Mammary epithelial cell (primary cell): ENCODE measurements at places on chromosomes 11 and 22.

- DNase-seq = no peak
Measured at GRCh38 chr11:120395778-120396177, 59.6 kb downstream of the ARHGEF12 start.

DNA sequence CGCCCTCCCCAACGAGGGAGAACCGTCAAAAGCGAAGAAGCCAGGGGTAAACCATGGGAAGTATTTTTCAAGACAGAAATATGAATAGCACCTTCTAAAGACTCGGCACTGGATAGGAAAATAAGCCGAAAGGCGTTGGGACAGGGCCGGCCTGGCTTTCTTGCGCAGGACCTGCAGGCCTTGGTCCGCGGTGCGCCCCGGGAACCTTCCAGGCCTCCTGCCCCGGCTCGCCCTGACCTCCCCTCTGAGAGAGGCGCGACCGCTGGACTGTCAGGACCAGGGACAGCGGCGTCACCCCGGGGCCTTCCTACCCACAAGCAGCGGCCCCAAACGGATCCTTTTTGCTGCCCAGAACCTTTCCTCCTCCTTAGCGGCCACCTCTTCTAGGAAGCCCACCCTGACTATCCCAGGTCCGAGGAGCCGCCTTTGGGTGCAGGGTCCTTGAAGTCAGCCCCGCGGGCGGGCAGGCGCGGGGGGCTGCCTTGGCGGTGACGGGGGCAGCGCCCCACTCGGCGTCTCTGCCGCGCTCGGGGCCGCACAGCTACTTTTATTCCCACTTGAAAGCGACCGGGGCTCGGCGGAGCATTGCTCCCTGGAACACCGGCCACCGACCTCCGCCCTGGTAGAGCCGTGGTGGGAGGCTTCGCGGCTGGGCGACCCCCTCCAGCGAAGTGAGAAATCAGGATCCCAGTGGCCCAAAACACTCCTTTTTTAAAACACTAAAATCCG, 650 bp upstream of the MAPK11 start:
- DNase-seq = peak; percentile 64

DNA sequence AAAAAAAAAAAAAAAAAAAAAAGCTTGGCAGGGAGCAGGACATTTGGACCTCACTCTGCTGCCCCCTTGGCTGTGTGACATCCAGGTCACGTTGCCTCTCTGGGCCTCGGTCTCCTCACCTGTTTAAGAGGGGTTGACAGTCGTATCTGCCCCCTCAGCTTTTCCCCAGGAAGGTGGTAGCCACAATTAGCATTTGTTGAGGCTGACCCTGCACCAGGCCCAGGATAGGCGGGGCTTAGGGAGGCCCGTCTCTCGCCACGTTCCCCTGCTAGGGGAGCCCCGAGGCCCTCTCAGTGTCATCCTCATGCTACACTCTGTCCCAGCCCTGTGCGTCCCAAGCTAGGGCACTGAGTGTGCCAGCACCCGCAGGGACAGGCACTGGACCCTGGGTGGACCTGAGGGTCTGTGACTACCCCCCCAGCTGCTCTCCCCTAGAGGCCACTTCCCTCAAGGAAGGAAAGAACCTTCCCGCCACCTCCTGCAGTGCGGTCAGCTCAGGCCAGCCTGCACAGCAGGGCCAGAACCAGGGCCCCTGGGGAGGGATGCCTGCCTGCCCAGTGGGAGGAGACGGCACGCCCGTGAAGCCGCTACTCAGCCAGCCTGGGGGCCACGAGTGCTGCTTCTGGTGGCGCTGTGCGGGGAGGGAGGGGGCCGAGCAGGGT, 38.5 kb upstream of the PPARA start:
- no peak for DNase-seq

GRCh38 chr11:61949169-61950034, 749 bp upstream of the BEST1 start:
- DNase-seq = no peak

DNA sequence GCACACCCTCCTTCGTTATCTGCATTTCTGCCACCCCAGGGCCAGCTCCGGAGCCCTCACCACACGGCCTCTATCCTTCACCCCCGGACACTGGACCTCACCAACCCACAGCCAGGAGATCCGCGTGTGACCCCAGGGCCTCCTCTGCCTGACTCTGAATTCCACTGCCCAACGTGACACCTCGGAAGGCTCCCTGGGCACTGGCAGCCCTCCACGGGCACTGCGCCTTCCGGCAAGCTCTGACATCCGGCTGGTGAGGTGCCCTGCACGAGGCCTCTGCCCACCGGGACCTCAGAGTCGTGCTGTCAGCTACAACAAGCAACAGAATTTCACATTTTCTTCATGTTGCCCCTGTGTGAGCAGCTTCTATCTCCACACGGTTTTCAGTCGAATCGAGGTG, 148.3 kb downstream of the CRYBB2 start:
- no peak for DNase-seq
